Umbilical cord (tissue), 2 donors: ENCODE measurements at places on chromosomes 6 and 20. TPM values are rescaled to one million over a fixed set of nuclear protein-coding genes. Genes with fewer than 3 reads are reported as not detected.

WASF1 gene
- 4.8 TPM for total RNA-seq

LY6G6F gene
- not detected for total RNA-seq

CRISP3 gene
- total RNA-seq: 10.8 TPM

DAAM2 gene
- total RNA-seq: 51.3 TPM

ZNF311 gene
- 7.7 TPM for total RNA-seq

DEFB124 gene
- total RNA-seq: not detected

RIMS1 gene
- total RNA-seq: 4.3 TPM

CALHM4 gene
- total RNA-seq: 2.4 TPM
